ENCODE measurements at places on chromosomes 1 and 21. TPM values are rescaled to one million over a fixed set of nuclear protein-coding genes. Genes with fewer than 3 reads are reported as not detected.

TEX50 gene
- not detected for polyA plus RNA-seq

GOLT1A gene
- 199 TPM for polyA plus RNA-seq

OR2L8 gene
- polyA plus RNA-seq, result not detected

LCE3D gene
- polyA plus RNA-seq, result not detected

IFI44L gene
- polyA plus RNA-seq, result 2.9 TPM

HOOK1 gene
- 27.1 TPM for polyA plus RNA-seq

OR14K1 gene
- not detected for polyA plus RNA-seq

HSPB7 gene
- not detected for polyA plus RNA-seq

LRRC3 gene
- not detected for polyA plus RNA-seq

CGN gene
- 1.5 TPM for polyA plus RNA-seq

PIGK gene
- 127 TPM for polyA plus RNA-seq

GRIK1 gene
- polyA plus RNA-seq, result 206 TPM

GREM2 gene
- polyA plus RNA-seq, result 11.0 TPM

PTPN22 gene
- polyA plus RNA-seq, result 2.0 TPM

HES2 gene
- polyA plus RNA-seq, result not detected

C8B gene
- not detected for polyA plus RNA-seq

KISS1 gene
- polyA plus RNA-seq, result not detected

FMO5 gene
- 4.6 TPM for polyA plus RNA-seq

SARS1 gene
- polyA plus RNA-seq, result 193 TPM

PUM1 gene
- polyA plus RNA-seq, result 56.3 TPM

SLAMF6 gene
- polyA plus RNA-seq, result not detected

KIF26B gene
- 0.56 TPM for polyA plus RNA-seq

ZSWIM5 gene
- polyA plus RNA-seq, result 1.1 TPM

STYXL2 gene
- polyA plus RNA-seq, result not detected

C1orf198 gene
- 18.8 TPM for polyA plus RNA-seq

DISP1 gene
- polyA plus RNA-seq, result 2.3 TPM

FCGR3B gene
- polyA plus RNA-seq, result not detected

GPR3 gene
- polyA plus RNA-seq, result 0.19 TPM

EPHA2 gene
- polyA plus RNA-seq, result 0.22 TPM

APCS gene
- not detected for polyA plus RNA-seq

SLC9C2 gene
- not detected for polyA plus RNA-seq

CRTC2 gene
- polyA plus RNA-seq, result 2.2 TPM

LDLRAD1 gene
- polyA plus RNA-seq, result not detected

CENPF gene
- 0.74 TPM for polyA plus RNA-seq

SHC1 gene
- 2.0 TPM for polyA plus RNA-seq

FLG2 gene
- polyA plus RNA-seq, result not detected

RPTN gene
- not detected for polyA plus RNA-seq

CD164L2 gene
- polyA plus RNA-seq, result not detected

KDF1 gene
- polyA plus RNA-seq, result not detected

SPATA21 gene
- not detected for polyA plus RNA-seq

GIPC2 gene
- 16.5 TPM for polyA plus RNA-seq

TFF3 gene
- polyA plus RNA-seq, result not detected

LMOD1 gene
- polyA plus RNA-seq, result 0.34 TPM

RIPPLY3 gene
- not detected for polyA plus RNA-seq

HSD3B1 gene
- polyA plus RNA-seq, result not detected

FAM72B gene
- polyA plus RNA-seq, result 0.75 TPM

S100A7A gene
- not detected for polyA plus RNA-seq

ATP13A2 gene
- 14.7 TPM for polyA plus RNA-seq

NBPF6 gene
- not detected for polyA plus RNA-seq

OR2L5 gene
- not detected for polyA plus RNA-seq

NGF gene
- 0.62 TPM for polyA plus RNA-seq

KIF17 gene
- polyA plus RNA-seq, result 1.6 TPM

ADAMTSL4 gene
- polyA plus RNA-seq, result not detected

TCHHL1 gene
- polyA plus RNA-seq, result not detected

PLK3 gene
- polyA plus RNA-seq, result 3.9 TPM

GUCA2B gene
- not detected for polyA plus RNA-seq

TPTE gene
- polyA plus RNA-seq, result not detected

CDA gene
- polyA plus RNA-seq, result 7.1 TPM

Data from Purkinje cell (primary cell).